ENCODE measurements at places on chromosomes 2 and 18.

DNA sequence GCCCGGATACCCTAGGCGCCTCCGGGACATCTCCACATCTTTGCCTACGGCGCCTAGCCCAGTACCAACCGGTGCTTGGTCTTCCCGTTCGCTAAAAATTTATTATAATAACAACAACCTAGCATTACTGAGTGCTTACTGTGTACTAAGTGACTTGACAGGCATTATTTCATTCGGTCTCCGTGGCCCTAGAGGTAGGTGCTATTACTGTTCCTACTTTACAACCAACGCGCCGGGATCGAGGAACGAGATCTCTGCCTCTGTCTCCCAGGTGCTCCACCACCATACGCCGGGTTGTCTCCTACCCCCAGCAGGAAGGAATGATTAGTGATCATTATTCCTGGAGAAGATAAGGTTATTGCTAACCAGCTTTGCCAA, 657 bp upstream of the BIN1 start:
- DNase-seq = no peak

- no peak for DNase-seq
These were observed 60.6 kb upstream of the ATP8B1 start for GRCh38 chr18:57863706-57864105.

- peak; percentile 69 for DNase-seq
These were observed 231.7 kb downstream of the MTX2 start for GRCh38 chr2:176500901-176501300.

DNA sequence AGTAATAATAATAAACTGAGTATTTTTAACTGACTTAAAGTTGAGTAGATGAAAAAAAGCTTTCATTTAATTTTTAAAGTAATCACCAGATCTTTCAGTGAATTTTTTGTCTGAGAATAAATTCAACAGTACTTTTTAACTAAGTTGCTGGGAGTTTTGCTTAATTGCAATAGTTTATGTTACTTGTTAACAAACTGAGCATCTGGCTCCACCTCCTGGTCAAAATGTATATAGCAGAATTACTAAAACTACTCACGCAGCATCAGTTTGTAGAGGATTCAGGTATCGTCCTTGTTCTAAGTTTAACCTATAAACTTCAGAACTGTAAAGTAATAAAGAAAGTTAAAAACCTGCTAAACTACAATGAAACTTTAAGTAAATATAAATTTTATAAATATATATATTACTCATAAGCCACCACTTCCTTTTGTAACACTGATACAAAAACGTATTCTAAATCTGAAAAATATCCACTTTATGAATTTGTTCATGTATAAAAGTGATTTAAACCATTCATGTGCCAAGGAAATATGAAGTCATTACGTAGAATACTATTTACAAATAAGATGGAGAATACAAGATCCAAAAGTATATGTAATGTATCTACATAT, 21.3 kb downstream of the NOL10 start:
- DNase-seq = no peak

DNA sequence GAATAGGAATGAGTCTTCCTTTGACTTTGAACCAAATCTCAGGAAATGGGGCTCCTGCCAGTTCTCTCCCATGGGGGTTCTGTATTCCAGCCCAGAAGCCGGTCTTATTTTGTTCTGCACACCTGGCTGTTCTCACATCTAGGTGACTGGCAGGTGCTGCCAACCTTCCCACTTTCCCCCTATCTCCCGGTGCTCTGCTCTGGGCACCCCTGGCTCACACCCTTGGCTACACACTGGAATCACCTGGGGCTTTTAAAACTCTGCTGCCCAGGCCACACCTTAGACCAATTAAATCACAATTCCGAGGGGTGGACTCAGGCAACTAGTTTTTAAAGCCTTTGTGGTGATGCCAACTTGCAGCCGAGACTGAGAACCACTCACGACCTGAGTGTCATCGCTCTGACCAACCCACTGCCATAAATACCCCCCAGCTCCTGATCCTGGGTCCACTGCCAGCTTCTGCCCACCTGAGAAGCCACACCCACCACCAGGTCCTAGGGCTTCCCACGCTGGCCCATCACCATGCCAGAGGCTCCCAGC, 69.2 kb downstream of the KCNF1 start:
- DNase-seq = no peak

- DNase-seq = no peak
These were observed 134.6 kb upstream of the REG3G start for GRCh38 chr2:78890935-78891334.

- peak; percentile 17 for DNase-seq
These were observed 377.0 kb downstream of the DCC start for GRCh38 chr18:52716973-52717372.
